Osteocyte (in vitro differentiated cells): ENCODE measurements at places on chromosomes 13 and 19.

GRCh38 chr19:47104680-47105079 lies 8.9 kb downstream of the ZC3H4 start:
- no peak overlapping the region for H3K27ac ChIP-seq
- H3K4me3 ChIP-seq, result no peak overlapping the region
- H3K4me1 ChIP-seq, result peaks cover 53% of the 10 kb centered on the region
- peaks cover 11% of the 10 kb centered on the region for H3K36me3 ChIP-seq

- peaks cover 7% of the 10 kb centered on the region for H3K27me3 ChIP-seq
- H3K4me1 ChIP-seq, result no peaks in the 10 kb centered on the region
- no peak for DNase-seq
- H3K27ac ChIP-seq, result no peak overlapping the region
- H3K4me3 ChIP-seq, result no peak overlapping the region
Observed at GRCh38 chr13:77374786-77375185, 47.9 kb upstream of the MYCBP2 start.

DNA sequence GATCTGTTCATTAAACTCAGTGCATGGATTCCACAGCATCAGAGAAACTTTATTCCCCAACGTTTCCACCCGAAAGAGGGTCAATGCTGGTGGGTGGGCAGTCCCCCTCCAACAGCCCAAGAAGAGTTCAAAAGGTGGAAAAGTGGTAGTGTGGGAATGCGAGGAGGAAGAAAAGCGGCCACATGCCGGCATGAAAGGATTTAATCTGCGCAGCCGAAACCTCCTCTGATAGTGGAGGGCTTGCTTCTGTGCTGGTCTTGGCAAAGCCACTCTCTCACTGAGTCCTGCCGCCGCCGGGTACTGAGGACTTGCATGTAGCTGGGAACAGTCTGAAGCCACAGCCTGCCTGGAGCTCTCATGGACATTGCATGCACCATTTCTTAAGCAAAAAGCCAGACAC lies 136.2 kb upstream of the ZNF536 start:
- no peak for DNase-seq
- peaks cover 11% of the 10 kb centered on the region for H3K27me3 ChIP-seq
- H3K27ac ChIP-seq, result no peak overlapping the region
- H3K4me1 ChIP-seq, result no peaks in the 10 kb centered on the region
- no peaks in the 10 kb centered on the region for H3K36me3 ChIP-seq

- H3K4me1 ChIP-seq, result no peaks in the 10 kb centered on the region
- H3K27me3 ChIP-seq, result peaks cover 7% of the 10 kb centered on the region
- no peak overlapping the region for H3K4me3 ChIP-seq
- no peaks in the 10 kb centered on the region for H3K36me3 ChIP-seq
- no peak for DNase-seq
Observed at GRCh38 chr13:40179445-40180281, 486.8 kb downstream of the FOXO1 start.

- peaks cover 29% of the 10 kb centered on the region for H3K4me1 ChIP-seq
- H3K36me3 ChIP-seq, result no peaks in the 10 kb centered on the region
- DNase-seq, result no peak
- H3K27me3 ChIP-seq, result no peaks in the 10 kb centered on the region
Observed at GRCh38 chr13:33487575-33488243, 202.2 kb upstream of the STARD13 start.

DNA sequence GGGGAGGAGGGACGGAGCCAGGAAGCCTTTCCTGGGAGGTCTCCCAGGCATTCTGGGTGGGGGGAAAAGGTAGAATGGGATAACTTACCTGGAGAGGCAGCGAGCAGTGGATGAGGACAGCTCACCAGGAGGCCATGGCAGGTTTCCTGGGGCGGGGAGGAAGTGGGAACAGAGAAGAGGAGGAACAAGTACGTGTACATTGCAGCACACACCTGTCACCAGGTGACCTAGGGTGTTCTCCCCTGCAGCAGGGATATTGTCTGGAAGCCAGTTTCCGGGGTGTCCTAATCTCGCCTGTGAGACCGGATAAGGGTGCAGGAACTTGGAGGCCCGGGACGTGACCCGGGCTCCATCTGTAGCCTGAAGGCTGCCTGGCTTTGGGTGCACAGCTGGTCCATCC lies at the start of gene FUT3:
TSS of gene FUT3 (minus strand) at position 148 of the 400 bp plus-strand sequence.
- peaks cover 1% of the 10 kb centered on the region for H3K4me1 ChIP-seq
- no peaks in the 10 kb centered on the region for H3K36me3 ChIP-seq
- no peak within 1 kb of the TSS for H3K27ac ChIP-seq
